Frontal cortex (tissue), 4 donors: ENCODE measurements at places on chromosomes 7 and 10.

GRCh38 chr10:80964955-80965614 lies 427.4 kb downstream of the SH2D4B start:
- no peak for DNase-seq

GRCh38 chr10:113379091-113379490 lies 173.8 kb upstream of the HABP2 start:
- no peak for DNase-seq

DNA sequence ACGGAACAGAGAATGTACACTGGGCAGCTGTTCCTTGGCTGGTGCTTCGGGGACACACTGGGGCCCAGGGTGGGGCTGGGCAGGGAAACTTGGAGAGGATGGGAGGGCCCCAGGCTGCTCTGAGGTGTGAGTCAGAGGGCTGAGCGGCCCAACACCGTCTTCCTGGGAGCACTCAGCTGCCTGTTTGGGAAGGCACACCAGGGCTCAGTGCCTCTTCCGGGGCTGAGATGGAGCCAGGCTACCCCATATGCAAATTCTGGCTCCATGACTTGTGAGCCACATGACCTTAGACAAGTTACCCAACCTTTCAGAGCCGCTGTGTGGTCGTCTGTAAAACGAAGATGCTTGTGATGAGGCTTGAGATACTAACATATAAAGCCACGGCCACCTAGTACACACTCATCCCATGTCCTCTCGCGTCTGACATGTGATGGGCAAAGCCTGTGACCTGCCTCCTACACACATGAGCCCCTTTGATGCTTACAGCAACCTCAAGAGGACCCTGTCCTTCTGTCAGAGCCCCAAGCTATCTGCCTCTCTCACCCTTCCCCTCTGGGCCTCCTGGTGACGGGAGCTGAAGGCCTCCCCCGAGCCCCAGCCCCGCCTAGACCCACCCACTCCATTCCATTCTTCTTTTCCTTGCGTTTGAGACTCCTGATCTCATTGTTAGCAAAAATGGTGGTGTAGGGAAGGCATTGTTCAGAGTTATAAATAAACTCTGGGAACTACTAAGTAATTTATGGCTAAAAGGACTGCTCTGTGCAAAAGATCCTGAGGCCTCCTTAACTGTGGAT lies 26.1 kb downstream of the KLRG2 start:
- no peak for DNase-seq

DNA sequence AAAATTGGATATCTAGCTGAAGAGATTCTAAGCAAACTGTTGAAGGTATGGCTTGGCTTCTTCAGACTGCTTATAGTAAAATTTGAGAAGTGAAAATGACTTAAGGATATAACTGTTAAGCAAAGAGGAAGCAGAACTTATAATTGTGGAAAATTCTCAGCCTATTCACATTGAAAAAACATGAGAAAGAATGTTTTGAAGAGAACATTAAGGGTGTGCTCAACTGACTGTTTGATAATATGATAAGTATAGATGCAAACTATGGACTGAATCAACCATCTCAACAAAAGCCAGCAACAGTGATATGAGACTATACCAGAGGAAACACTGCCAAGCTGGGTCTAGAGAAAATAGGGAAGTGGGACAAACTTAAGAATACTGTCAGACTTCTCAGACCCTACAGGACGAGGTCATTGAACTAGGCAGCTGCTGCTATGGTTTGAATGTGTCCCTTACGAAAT lies 133.1 kb upstream of the PPP1R3A start:
- no peak for DNase-seq

DNA sequence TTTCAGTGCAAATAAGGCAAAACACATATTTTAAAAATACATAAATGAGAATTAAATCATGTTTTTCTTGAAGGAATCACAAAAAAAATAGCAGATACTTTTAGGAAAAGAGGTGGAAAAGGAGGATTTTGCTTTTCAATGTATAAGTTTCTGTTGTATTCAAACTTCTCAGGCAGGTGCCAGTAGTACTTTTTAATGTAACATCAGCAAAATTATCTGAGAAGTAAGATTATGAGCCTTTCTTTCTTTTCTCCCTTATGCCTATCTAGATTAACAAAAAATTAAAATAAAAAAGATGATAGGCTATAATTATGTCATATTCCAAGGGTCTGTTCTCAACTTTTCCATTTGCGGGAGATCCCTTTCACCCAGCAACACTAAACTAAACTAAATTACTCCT lies 2.6 kb downstream of the DRGX start:
- no peak for DNase-seq

DNA sequence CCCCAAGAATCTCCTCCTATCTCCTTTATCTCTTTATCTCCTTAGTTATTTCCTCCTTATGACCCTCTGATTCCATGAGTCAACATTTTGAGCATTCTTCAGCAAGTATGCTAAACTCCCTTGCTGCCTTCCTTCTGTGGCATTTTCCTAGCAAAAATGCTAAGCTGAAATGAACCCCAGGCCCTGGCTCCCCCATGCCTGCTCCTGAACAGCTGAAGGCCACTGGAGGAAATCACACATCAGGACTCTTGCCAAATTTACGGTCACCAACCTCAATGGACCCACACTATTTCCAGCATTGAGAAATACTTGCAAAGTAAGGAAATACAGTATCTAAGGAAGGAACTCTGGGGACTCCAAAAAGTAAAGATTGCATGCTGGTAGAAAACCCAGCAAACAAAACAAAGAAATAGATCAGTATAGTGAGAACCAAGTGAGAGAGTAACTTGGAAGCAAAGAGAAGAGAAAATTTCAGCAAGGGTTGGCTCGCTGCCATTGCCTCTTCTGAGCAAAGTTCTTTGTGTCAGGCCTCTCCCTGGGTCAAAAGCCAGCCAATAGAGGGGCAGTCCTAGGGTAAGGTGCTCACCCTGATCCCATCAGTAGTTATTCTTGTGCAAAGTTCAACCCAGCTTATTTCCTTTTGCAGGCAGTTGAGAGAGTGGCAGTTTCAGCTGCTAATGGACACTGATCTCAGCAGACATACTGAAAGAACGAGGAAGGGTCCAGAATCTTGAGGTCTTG lies 5.1 kb upstream of the PLEKHS1 start:
- no peak for DNase-seq

DNA sequence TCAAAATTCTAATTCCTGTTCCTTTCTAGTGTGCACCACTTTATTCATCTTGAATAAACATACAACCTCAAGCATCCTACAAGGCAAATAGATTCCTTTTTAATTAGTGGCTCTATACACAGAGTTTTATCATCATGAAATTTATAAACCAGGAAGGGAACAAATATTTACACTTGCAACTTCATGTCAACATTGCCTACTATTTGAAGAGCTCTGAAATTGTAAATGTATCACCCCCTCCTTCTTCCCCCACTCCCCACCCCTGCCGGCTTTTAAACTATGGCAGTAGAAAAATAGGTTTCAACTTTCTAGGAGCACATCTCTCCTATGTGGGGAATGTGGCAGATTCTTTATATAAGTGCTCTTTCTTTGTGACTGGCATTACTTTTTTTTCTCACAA lies 49.6 kb downstream of the KAT6B start:
- no peak for DNase-seq

GRCh38 chr7:13198036-13198435 lies 510.6 kb downstream of the ARL4A start:
- DNase-seq, result no peak

GRCh38 chr10:56449770-56450169 lies 88.7 kb upstream of the ZWINT start:
- no peak for DNase-seq

- no peak for DNase-seq
These were observed 5.1 kb downstream of the AQP1 start for GRCh38 chr7:30916767-30917166.

DNA sequence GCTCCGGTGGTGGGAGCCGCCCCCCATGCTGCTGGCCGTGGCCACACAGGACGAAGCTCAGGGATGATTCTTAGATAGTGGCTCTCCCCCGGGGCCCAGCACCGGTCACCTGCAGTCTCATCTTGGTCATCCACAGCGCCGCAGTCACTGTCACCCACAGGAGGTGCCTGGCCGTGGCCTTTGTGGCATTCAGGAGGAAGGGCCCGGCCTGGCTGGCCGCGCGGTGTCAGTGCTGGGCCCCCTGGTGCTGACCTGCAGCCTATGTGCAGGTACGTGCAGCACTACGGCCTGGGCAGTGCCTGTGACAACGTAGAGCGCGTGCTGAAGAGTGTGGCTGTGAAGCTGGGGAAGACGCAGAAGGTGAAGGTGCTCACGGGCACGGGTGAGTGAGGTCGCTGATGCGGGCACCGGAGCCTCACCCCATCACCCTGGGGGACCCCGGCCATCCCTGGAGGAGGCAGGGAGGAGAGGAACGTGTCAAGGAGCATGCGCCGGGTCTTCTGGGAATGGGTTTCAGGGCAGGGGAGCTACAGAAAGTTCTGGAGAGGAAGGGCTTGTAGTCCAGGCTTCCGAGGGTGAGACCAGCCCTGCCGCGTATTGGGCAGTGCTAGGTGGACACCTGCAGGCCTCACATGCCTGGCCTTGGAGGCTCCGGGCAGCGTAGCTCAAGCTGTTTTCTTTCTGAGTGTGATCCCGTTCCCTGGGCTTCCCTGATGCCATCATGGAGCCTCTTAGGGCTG lies 5.0 kb downstream of the SPRN start:
- DNase-seq, result no peak

GRCh38 chr7:157827045-157827862 lies 490.4 kb downstream of the DNAJB6 start:
- no peak for DNase-seq

- no peak for DNase-seq
These were observed 116.1 kb downstream of the INSYN2A start for GRCh38 chr10:127080317-127080716.

GRCh38 chr10:77348082-77348481 lies 289.5 kb downstream of the KCNMA1 start:
- no peak for DNase-seq

DNA sequence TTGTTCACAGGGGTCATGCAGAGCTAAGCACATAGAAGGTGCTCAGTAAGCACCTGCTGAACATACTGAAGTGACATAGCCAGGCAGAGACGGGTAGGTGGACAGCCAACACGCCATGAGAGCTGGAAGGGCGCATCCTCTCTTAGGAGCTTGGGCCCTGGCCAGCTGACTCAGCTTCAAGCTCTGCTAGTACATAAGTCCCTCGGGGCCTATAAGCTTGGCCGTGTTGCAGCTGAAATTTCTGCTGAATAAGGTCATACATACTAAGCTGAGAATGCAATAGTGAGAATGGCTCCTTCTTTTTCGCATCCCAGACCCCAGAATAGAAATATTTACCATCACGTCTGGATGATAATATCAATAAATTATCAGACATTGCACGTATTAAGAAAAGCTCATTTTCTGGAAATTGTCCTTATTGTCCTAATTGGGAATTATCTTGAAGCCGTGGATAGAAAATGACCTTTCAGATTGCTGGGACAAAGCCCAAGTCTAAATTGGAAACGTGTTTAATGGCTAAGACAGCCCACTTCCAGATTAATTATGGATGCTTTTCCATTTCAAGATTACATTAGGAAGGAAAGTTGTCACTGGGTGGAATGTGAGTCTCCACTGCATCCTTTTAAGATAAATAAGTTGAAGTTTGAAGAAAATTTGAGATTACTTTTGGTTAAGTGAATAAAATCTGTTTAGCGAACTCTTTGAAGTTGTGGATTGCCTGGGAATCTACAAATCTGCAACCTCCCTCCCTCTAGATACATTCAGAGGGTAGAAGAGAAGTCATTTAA lies 287.1 kb upstream of the C7orf33 start:
- DNase-seq, result no peak

GRCh38 chr7:70338015-70338414 lies 739.7 kb downstream of the AUTS2 start:
- no peak for DNase-seq

GRCh38 chr7:143027683-143028082 lies 751 bp upstream of the OR9A2 start:
- DNase-seq, result no peak

DNA sequence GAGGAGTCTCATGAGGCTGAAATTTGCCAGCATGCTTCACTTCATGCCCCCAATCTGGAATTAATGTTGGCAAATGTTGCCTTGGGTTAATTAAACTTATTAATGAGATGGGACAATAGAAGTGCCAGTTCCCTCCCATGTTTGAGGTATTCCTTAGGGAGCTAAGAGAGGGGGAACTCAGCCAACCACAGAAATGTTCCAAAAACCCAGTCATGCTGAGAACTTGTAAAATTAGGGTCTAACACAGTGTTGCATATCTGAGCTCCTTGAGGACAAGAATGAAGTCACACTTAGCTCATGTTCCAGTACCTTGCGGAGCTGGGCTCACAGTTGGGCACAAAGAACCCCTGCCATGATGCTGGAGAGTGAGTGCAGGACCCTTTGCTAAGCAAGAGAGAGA lies 89.4 kb downstream of the OAT start:
- no peak for DNase-seq

DNA sequence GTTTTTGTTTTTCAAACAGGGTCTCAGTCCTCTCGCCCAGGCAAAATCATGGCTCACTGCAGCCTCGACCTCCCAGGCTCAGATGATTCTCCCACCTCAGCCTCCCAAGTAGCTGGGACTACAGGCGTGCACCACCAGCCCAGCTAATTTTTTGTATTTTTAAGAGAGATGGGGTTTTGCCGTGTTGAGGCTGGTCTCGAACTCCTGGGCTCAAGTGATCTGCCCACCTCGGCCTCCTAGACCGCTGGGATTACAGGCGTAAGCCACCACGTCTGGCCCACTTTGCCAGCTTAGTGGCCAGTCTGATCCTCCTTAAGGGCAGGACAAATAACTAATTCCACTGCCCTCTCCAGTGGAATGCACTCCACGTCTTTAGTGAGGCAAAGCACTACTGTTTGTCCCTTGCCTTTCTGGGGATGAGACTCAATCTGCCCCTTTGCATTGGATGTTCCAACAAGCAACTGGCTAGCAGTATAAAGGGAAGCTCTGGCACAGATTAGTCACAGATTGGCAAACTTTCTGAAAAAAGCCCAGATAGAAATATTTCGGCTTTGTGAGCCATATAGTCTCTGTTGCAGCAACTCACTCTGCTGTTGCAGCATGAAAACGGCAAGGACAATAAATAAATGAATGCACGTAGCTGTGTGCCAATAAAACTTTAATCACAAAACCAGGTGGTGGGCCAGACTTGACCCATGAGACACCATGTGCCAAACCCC lies 143.8 kb upstream of the RHEB start:
- no peak for DNase-seq

DNA sequence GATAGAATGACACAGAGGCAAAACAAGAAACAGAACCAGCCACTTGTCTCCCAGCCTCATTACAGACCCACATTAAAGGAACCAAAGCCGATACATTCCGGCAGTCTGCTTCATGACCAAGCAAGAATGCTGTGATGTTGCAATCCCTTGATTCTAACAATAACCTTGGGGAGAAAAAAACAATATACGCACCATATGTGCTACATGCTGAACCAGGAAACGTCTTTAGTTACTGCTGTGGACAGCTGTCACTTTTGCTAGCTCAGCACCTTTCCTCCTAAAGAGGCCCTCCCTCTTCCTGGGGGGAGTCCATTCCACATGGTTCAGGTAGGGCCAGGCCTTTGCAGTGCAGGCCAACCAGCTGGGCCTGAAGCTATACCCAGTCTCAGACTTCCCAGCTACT lies 79.1 kb downstream of the PRTFDC1 start:
- DNase-seq, result no peak

GRCh38 chr10:52283174-52283573 lies 30.9 kb upstream of the DKK1 start:
- no peak for DNase-seq
